Stimulated activated CD4-positive, alpha-beta T cell treated with anti-CD3 and anti-CD28 coated beads, Interleukin-15, amount 100 ng/mL, for 1 hour (primary cell): ENCODE measurements at places on chromosomes 3 and 15.

GRCh38 chr15:73530649-73531048, 87.7 kb downstream of the REC114 start:
- DNase-seq: no peak

GRCh38 chr15:100279446-100279845, 62.3 kb downstream of the ADAMTS17 start:
- DNase-seq: no peak

GRCh38 chr3:82643948-82644347, 882.5 kb upstream of the GBE1 start:
- no peak for DNase-seq

DNA sequence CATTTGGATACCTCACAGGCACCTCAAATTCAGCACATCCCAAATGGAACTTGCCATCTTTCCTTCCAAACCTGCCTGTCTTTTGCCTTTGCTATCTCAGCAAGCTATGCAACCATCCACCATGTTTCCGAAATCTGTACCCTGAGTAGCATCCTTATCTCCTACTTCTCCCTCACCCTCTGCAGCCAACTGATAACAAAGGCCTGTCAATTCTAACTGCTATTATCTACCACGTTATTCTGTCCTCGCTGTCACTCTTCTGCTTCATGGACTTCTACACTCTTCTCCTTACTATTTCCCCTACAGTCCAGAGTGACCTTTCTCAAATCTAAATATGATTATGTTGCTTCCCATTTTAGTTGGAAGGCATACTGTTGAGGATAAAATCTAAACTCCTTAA, 25.5 kb upstream of the TAFA4 start:
- DNase-seq: no peak
